B cell (primary cell): ENCODE measurements at places on chromosomes 6 and 20. TPM values are rescaled to one million over a fixed set of nuclear protein-coding genes. Genes with fewer than 3 reads are reported as not detected.

DNA sequence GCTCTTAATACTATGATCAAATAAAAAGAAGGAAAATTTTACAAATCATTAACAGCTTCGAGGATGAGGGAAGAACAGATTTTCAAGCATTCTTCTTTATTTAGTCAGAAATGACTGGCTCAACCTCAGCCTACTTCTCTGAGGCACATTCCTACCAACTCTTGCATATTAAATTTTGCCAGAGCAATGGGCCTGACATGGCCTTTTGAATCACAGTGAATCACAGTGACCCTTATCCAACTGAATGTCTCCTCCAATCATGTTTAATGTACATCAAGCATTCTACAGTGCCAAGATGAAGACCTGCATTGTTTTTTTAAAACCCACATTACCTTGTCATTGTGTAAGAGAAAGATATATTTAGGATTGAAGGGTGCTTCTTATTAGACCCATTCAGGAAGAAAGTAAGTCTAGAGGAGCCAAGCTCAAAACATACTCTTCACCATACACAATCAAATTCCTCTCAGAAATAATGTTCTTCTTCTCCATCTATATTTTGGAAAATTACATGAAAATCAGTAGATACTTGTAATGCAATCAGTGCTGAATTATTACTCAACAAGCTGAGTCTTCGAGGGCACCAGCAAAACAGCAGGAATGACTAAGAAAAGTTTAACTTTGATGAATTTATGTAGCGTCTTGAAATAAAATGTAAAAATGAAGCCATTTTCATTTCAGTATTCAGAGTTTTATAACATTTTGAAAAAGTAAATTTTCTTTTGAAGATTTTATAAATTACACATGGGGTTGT is 44.1 kb upstream of the MOXD1 start:
- DNase-seq = no peak

DNA sequence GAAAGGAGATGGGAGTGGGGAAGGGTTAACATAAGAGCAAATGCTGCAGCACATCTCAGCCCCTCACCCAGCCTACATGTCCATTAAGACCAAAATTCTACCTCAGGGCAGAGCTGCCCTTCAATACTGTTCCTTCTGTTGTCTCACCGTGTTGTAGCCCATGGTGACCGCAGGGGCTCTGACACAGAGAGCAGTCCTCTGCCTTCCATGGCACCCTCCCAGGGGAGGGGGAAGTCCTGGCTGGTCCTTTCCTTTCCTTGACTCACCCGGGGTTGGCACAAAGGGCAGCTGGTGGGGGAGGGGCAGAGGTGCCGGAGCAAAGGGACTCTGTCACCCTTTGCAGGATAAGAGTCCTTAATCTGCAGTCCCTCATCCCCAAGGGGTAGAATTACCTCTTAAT is 15.2 kb downstream of the NKX2-2 start:
- no peak for DNase-seq

DNA sequence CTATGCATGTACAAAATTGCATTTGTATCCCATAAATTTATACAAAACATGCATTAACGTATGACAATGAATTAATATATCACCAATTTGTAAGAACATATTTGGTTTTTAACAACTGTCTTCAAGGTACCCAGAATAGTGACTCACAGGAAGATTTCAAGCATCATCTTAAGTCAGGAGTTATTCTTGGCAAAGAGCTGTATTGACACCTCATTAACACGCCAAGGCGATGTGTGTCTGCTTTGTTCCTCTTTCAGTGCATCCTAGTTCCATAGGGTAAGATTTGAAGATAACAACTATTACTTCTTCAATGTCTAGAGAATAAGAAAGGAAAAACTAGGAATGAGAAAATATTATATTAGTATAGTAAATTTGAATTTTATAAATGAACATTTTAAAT is 35.8 kb upstream of the TPD52L1 start:
- no peak for DNase-seq

- DNase-seq = no peak
Measured at GRCh38 chr20:15297059-15297875, 959.9 kb upstream of the FLRT3 start.

RPRD1B gene
- polyA plus RNA-seq = 6.0 and 10.2 TPM in 2 replicates

CST4 gene
- not detected in 2 replicates for polyA plus RNA-seq

BTN1A1 gene
- polyA plus RNA-seq = 0.22 and 0.42 TPM in 2 replicates
